Activated CD4-positive, alpha-beta memory T cell treated with anti-CD3 and anti-CD28 coated beads for 36 hours (primary cell): ENCODE measurements at places on chromosomes 13 and 19.

DNA sequence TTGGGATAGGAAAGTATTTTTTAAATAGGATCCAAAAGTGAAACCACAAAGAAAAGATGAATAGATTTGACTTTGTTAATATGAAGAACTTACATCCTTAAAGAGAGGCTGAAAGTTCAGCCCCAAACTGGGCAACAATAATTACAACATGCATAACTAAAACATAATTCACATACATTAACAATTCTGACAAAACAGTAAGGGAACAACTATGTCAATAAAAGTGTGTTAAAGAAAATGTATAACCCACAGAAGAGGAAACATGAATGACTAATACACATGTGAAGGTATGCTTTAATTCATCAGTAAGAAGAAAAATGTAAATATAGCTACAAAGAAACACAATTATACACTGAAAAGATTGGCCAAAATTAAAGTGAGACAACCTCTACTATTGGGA is 1597.6 kb upstream of the MIR17HG start:
- no peak overlapping the region for H3K4me3 ChIP-seq
- H3K27ac ChIP-seq: no peak overlapping the region
- H3K4me1 ChIP-seq: no peaks in the 10 kb centered on the region
- DNase-seq: no peak

- H3K4me3 ChIP-seq: no peak overlapping the region
- no peaks in the 10 kb centered on the region for H3K36me3 ChIP-seq
- H3K27ac ChIP-seq: no peak overlapping the region
- no peaks in the 10 kb centered on the region for H3K4me1 ChIP-seq
- peaks cover 8% of the 10 kb centered on the region for H3K27me3 ChIP-seq
Observed at GRCh38 chr13:78701383-78701782, 42.4 kb upstream of the OBI1 start.

GRCh38 chr13:109919715-109920375 is 133.5 kb upstream of the IRS2 start:
- H3K4me3 ChIP-seq: no peak overlapping the region
- H3K4me1 ChIP-seq: no peaks in the 10 kb centered on the region
- H3K27ac ChIP-seq: no peak overlapping the region
- no peaks in the 10 kb centered on the region for H3K27me3 ChIP-seq
- H3K36me3 ChIP-seq: no peaks in the 10 kb centered on the region
- no peak for DNase-seq

DNA sequence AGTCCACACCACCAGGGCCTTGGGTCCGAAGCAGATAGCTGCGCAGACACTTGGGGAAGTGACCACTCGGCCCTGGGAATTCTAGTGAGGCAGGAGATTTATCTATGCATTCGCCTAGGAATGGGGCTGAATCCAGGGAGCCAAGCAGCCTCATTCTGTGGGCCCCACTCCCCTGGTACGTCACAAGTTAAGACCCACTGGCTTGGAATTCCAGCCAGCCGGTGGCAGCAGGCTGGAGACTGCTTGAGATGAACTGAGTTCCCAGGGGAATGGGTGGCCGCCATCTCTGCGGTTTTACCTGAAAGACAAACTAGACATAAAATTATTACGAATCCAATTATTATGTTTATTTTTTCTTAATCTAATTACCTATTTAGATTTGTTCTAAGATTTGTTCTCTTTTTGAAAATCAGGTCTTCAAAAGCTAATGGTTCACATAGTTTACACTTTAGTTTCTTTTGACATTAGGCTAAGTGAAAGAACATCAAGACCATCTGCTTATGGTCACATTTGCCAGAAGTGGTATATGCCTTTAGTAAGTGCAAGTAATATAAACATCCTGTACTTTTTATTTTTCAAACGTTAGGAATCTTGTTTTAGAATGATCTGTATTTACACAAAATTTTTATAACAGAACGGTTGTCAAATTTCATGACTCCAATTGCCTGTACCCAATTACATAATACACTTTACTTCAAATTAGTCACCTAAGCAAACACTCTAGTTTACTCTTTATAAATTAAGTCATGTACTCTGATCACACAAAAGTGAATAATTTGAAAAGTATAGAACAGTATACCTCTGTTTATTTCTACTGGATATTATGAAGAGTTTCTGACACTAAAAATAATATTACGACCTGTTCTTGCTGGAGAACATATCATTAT is 74.4 kb downstream of the SLITRK6 start:
- no peak overlapping the region for H3K27ac ChIP-seq
- no peak for DNase-seq
- H3K36me3 ChIP-seq: no peaks in the 10 kb centered on the region

- no peak overlapping the region for H3K27ac ChIP-seq
- no peak overlapping the region for H3K4me3 ChIP-seq
Observed at GRCh38 chr19:11853358-11853757, 4.8 kb downstream of the ZNF439 start.

DNA sequence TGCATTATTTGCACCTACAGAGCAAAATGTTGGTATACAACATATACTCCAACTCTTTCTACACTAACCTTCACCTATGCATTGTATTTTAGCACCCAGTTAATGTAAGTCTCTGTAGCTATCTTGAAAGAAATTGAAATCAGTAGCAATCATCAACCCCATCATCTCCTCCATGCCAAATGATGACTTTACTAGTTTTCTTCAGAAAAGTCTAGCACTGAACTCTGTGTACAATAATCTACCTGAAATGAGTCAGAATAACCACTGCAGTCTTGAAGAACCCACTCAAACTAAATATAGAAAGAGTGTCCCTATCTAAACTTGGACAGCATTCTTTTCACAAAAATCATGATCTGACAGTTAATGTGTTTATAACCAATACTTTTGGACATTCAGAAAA is 9.8 kb downstream of the IRS2 start:
- no peaks in the 10 kb centered on the region for H3K27me3 ChIP-seq
- H3K27ac ChIP-seq: peak overlapping the region; percentile 28
- H3K36me3 ChIP-seq: peaks cover 5% of the 10 kb centered on the region
- peaks cover 60% of the 10 kb centered on the region for H3K4me1 ChIP-seq
- H3K4me3 ChIP-seq: no peak overlapping the region

DNA sequence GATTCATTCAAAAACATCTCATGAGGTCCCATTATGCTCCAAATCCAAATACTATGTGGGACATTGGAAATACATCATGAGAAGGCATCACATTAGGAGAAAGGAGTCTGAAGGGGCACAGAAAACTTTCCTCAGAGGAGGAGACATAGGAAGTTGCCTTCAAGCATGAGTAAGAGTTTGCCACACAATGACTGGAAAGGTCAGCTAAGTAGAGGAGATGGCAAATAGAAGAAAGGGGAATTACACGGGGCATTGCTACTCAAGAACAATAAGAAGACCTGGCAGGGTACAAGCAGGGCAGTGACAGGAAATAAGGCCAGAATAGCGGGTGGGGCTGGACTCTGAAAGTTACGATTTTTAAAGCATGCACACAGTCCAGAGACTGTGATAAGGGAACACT is 231.6 kb downstream of the SPRY2 start:
- no peak for DNase-seq
- no peak overlapping the region for H3K4me3 ChIP-seq
- H3K36me3 ChIP-seq: no peaks in the 10 kb centered on the region
- no peaks in the 10 kb centered on the region for H3K27me3 ChIP-seq

DNA sequence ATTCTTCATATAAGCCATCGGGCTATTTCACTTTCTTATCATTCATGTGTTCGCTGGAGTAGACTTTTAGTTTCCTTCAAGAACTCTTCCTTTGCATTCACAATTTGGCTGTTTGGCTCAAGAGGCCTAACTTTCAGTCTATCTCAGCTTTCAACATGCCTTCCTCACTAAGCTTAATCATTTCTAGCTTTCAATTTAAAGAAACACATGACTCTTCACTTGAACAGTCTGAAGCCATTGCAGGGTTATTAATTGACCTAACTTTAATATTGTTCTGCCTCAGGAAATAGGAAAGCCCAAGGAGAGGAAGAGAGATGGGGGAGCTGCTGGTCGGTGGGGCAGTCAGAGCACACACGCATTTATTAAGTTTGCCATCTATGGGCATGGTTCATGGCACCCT is 158.1 kb downstream of the SUCLA2 start:
- H3K36me3 ChIP-seq: no peaks in the 10 kb centered on the region
- H3K4me3 ChIP-seq: no peak overlapping the region
- no peak overlapping the region for H3K27ac ChIP-seq
- no peaks in the 10 kb centered on the region for H3K27me3 ChIP-seq
- no peak for DNase-seq

- peaks cover 50% of the 10 kb centered on the region for H3K27me3 ChIP-seq
- DNase-seq: peak; percentile 70
- no peaks in the 10 kb centered on the region for H3K36me3 ChIP-seq
- H3K27ac ChIP-seq: no peak overlapping the region
Observed at GRCh38 chr19:51552996-51553725, 17.9 kb upstream of the ZNF175 start.

GRCh38 chr19:18419195-18419698 is at the start of gene SSBP4:
TSS of gene SSBP4 (plus strand) at chr19:18419398. CDS start at chr19:18419649, 251 bp downstream.
- H3K36me3 ChIP-seq: peaks cover 1% of the 10 kb centered on the region
- H3K4me3 ChIP-seq: peak within 1 kb of the TSS; percentile 96
- H3K27me3 ChIP-seq: peaks cover 17% of the 10 kb centered on the region
- H3K4me1 ChIP-seq: peaks cover 79% of the 10 kb centered on the region
- H3K27ac ChIP-seq: peak within 1 kb of the TSS; percentile 87
